ENCODE measurements at places on chromosomes 16 and 17.

- no peak for DNase-seq
Observed at GRCh38 chr16:57687363-57687929, 7.2 kb upstream of the DRC7 start.

- peak; percentile 45 for DNase-seq
Observed at GRCh38 chr17:74862108-74862901, 2.6 kb upstream of the GRIN2C start.

GRCh38 chr17:28105501-28105900, 63.0 kb downstream of the NLK start:
- no peak for DNase-seq

DNA sequence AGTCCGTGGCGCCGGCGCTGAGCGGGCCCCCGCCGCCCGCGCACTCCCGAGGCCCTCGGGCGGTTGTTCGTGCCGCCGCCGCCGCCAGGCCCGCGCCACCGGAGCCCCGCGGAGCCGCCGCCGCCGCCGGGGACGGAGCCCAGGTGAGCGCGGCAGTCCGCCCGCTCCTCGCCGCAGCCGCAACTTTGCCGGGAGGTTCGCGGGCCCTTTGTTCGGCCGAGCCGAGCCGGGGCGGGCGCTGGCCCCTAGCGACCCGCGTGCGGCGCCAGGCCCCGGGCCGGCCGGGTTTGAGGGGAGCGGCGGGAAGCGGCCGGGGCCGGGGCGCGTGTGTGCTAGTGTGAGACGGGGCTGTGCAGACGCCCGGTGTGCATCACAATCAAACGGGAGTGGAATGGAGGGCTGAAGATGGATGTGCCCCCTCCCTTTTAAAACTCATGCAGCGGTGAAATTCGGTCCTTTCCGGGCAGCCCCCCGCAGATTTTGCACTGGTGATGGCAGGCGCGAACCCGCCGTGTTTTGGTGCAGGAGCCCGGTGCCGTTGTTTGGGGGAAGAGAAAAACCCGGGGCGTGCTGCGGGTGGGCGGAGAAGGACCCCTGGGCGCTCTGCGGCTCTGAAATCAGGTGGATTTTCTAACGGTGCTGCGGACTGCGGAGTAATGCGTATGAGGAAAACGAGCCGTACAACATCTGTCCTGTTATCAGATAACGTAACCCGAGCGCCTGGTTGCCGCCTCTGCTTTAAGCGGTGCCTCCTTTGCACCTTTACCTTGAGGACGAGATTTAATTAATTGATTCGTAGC, 823 bp downstream of the TNRC6C start:
- no peak for DNase-seq

- no peak for DNase-seq
Observed at GRCh38 chr17:46031440-46031839, 32.4 kb downstream of the STH start.

DNA sequence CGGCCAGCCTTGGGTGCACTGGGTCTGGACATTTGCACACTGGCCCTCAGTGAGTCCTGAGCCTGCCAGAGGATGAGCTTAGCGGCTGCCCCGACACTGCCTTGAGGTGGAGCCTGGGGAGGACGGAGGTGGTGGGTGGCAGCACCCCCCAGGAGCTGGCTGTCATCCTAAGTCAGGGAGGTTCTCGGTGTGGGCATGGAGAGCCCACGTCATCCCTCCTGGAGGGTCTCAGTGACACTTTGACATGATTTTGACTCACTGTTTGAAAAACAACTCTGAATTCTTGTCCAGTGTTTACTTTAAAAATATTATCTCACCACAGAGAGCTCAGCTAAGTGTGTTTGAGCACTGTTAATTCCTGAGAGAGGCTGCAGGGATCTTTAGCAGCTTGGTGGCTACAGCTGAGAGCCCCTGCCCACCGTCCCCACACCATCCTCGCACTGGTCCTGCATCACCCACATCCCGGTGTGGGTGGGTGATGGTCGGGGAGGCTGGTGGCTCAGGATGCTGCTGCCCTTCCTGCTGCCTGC, 63.1 kb downstream of the BANP start:
- no peak for DNase-seq

- no peak for DNase-seq
Observed at GRCh38 chr17:82751171-82751570, 694 bp upstream of the TBCD start.

- DNase-seq: no peak
Observed at GRCh38 chr17:66341462-66341861, 39.0 kb downstream of the PRKCA start.

DNA sequence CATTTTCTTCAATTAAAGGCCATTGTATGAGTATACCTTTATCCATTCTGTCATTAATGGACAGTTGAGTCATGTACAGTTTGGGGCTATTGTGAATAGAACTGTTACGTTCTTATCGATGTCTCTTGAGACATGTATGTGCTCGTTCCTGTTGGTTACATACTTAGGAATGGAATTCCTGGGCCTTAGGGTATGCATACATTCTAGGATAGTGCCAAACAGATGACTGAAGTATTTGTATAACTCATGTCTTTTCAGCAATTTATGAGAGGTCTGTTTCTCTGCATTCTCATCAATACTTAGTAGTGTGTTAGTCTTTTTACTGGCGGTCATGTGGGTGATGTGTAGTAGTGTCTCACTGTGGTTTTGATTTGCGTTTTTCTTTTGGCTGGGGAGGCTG, 81.2 kb downstream of the USP22 start:
- no peak for DNase-seq

DNA sequence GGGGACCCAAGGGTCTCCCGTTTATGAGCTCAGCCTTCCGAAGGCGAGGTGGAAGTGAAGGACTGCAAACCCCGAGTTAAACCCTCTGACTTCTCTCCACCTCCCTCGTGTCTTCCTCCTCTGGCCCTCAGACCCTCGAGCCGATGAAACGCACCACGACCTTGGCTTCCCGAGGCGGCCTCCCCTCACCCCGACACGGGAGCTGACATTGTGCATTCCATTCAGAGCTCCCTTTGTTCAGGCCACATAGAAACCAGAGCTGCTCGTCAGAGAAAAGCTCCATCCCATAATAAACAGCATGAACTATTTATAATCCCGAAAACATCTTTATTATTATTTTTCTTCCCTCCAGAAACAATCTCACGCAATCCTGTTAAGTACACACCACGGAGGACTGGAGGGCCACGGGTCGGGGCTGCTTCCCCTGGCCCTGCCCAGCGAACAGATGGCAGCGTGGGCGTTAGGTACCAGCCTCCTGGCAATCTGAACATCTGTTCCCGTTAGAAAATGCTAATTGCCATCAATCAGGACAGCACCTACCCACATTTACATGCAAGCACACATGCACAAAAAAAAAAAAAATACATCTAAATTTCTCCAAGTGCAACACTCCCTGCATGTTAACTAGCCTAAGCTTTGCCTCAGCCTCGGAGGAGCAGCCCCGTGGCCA, 145.7 kb downstream of the RBFOX3 start:
- peak; percentile 41 for DNase-seq

DNA sequence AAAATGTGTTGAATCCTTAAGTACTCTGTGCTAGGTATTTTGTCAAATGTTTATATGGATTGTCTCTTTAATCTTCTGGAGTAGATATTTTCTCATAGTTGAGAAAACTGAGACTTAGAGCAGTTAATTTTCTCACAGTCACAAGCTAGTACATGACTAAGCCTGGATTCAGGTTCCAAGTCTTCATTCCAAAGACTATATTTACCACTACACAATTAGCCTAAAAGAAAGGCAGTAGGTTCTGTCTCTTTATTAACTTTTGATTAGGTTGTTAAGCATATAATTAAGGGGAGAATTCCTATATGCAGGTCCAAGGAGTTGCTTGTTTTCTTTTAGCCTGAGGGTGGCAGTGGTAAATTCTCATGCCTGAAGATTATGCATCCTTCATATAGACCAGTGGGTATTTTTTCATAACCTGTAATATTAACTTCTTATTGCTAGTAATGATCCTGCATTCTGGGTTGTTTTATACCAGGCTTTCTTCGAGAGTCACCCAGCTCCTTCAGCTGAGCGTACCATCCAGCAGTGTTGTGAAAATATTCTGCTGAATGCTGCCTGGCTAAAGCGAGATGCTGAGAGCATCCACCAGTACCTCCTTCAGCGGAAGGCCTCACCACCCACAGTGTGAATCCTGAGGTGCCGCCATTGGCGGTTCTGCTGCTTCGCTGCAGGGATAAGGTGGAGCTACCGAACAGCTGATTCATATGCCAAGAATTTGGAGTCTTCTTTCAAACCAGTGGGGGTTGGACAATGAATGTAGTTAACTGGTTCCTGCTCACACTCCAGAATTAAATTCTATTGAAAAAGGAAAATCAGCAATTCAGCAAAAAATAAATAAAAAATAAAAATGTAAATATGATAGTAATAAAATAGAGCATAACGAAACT, 28.2 kb upstream of the KPNB1 start:
- no peak for DNase-seq
